ENCODE measurements at places on chromosomes 16 and 17. TPM values are rescaled to one million over a fixed set of nuclear protein-coding genes. Genes with fewer than 3 reads are reported as not detected.

Gene KRTAP3-1
- total RNA-seq, result not detected

Gene CD7
- total RNA-seq, result not detected

Gene DNAH17
- 1.7 TPM for total RNA-seq

Gene C17orf100
- 0.71 TPM for total RNA-seq

Gene GOSR2
- 67.7 TPM for total RNA-seq

Gene GFOD2
- total RNA-seq, result 18.8 TPM

Gene KREMEN2
- total RNA-seq, result 1.3 TPM

Gene ST3GAL2
- total RNA-seq, result 23.8 TPM

Gene GRAP
- total RNA-seq, result not detected

Data from Daoy (cell line).